Esophagus mucosa (tissue), 1 donor: ENCODE measurements at places on chromosomes 11 and 22.

- no peak for ATAC-seq
Measured at GRCh38 chr11:35589281-35589680, 29.0 kb upstream of the FJX1 start.

GRCh38 chr11:3109434-3109833 lies 52.2 kb upstream of the CARS1 start:
- no peak for ATAC-seq

DNA sequence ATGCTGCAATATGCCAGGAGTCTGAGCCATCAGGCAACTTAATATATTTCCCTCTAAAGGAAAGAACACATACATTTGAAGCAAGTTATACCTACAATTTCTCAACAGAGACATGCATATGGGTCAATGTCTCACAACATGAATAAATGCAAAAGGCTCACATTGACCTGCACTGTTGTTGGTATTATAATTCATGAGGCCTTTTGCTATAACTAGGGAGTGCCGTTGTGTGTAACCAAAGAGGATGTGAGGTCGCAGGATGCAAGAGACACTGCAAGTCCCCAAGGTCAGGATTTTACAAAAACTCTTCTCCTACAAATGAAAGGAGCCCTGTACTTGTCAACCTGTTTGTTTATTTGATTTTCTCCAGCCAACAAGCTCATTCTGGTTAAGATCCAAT lies 250.5 kb downstream of the LARGE1 start:
- ATAC-seq, result no peak

DNA sequence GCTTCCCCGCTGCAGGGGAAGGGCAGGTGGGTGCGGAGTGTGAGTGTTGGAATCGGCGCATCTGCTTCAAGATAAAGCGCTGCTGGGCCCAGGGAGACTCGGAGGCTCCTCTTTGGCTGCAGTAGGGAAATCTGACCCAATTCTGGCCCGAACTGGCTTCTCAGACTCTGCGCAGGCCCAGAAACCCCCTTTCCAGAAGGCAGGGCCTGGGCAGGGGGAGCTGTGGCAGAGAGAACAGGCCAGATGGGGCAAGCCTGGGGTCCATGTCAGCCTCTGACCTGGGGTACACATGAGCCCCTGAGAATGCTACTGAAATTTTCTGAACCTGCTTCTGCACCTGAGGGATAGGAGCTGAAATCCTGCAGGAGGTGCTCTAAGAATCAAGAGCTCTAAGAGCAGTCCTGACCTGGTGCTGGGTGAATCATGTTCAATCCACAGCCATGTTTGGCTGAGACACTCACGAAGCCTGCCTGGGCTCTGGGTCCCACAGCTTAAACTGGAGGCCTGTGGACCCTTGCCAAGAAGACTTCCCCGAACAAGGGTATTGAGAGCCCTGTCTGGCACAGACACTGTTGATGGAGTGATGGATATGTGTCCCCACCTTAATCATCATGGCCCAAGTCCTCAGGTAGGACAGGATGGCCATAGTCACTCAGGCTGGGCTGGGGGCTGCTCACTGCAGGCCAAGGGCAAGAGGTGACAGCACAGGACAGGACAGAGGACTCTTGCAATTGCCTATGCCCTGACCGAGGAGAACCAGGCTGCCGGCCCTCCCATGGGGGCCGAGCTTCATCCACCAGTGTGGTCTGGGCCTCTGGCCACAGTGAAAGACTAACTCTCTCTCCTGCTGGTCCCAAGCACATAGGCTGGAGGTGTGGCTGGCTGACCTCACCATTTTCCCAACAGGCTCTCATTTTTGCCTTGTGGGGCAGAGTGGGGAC lies 6.9 kb downstream of the RAB3IL1 start:
- ATAC-seq, result no peak

DNA sequence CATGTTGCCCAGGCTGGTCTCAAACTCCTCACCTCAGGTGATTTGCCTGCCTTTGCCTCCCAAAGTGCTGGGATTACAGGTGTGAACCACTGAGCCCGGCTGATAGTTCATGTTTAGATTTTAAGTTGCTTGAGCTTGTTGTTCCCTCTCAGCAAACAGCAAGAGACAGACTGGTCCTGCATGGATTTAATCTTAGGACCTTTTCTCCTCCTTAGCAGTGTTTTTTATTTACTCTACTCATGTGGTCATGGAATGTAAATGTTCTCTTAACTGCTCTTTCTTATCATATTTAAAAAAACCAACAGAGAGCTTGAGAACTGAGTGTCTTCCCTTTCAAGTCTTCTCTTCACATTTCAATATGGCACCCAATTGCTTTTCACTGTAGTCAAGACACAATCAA lies 22.7 kb upstream of the PRDM10 start:
- ATAC-seq, result no peak

DNA sequence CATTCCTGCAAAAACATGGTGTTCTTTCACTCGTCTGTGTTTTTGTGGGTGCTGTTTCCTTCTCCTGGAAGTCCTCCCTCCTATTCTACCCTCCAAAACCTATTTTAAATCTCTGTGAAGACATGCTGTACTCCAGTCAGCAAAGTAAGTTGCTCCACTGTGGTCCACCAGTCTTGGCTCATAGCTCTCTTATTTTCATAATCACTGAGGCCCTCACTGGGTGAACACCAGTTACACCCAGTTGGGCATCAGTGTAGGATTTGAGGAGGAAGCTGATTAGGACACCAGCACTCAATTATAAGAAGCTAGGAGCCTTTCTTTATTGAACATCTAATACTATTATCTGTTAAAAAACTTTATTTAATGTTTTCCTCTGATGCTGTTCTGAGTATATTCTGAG lies 23.9 kb upstream of the EED start:
- no peak for ATAC-seq
